ENCODE measurements at places on chromosomes 7 and 10. TPM values are rescaled to one million over a fixed set of nuclear protein-coding genes. Genes with fewer than 3 reads are reported as not detected.

The SPACDR gene
- polyA plus RNA-seq = 0.43 TPM

The NEUROG3 gene
- 0.81 TPM for polyA plus RNA-seq

The NUDT5 gene
- 35.9 TPM for polyA plus RNA-seq

The PSD gene
- polyA plus RNA-seq = 1.4 TPM

The IL15RA gene
- polyA plus RNA-seq = 15.9 TPM

The GHRHR gene
- polyA plus RNA-seq = not detected

The CALCR gene
- polyA plus RNA-seq = not detected

DNA sequence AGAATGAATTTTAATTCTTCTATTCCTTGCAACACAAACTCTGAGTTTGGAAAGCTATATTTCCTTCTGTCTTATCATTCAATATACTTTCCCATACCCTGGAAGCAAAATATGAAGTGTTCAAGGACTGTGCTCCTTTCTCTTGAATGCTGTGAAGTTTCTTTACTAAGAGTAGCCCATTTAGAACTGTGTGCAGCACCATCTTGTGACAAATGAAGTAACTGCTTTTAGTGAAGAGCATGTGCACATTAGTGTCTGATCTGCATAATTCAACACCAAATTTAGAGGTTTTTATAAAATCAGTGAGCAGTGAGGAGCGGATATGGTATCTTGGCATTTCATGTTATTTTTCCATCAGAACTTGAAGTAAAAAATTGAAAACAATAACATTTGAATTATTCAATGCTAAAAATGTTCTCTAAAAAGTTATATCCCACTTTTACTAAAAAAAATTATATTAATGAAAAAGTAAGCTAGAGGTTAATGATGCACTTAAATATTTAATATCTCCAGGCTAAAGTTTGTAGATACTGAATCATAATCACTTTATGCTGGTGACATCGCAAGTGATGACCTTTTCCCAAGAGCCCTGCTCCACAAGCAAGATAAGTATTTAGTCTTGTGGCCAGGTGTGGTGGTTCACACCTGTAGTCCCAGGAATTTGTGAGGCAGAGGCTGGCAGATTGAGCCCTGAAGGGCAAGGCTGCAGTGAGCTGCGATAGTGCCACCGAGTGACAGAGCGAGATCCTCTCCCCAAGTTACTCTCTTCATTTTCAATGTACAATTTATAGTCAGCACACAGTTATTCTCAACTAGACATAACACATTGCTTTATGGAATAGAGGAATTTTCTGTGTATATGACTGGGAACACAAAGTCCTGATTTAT is 108.8 kb upstream of the PCLO start:
- peak; percentile 35 for DNase-seq

GRCh38 chr10:34954142-34954541 is 136.0 kb downstream of the CUL2 start:
- DNase-seq = peak; percentile 43

DNA sequence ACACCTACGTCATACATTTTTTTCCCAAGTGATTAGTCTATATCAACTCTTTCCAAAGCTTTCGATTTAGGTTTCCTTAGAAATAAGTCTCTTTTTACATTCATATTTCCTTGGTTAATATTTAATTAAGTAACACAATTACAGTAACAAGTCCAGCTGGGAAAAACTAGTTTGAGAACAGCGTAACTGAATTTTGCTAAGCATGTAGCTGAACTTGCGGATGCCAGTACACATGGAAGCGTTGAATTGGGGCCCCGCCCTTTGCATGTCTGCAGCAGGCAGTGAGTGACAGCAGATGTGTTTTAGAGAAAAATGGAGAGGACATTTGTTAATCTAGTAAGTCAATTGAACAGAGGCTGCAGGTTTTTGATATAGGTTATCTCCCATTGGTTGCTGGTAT is 72.5 kb downstream of the TAF3 start:
- DNase-seq = peak; percentile 42

- DNase-seq = no peak
These were observed 723.6 kb downstream of the INHBA start for GRCh38 chr7:40979296-40979695.

DNA sequence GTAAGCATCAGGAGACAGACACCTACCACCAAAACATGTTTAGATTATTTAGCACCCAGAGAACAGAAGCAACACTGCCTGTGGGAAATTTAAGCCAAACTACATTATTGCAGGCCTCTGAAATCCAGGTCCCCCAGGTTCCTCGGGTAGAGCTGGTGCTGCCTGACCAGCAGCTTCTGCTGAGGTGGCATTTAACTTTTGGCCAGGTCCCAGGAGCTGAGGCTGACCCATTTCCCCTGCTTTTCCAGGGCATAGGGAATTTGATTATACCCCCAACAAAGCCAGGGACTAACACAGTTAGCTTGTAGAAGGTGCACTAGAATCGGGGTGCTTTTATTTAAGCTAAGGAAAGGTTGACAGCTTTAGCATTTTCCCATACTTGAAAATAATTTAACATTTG is 4.7 kb downstream of the LRRC4 start:
- DNase-seq = no peak

- DNase-seq = peak; percentile 45
These were observed 137.5 kb upstream of the RHEB start for GRCh38 chr7:151657173-151657572.

- DNase-seq = no peak
These were observed 191.9 kb downstream of the MAD1L1 start for GRCh38 chr7:2040893-2041270.

GRCh38 chr7:128307061-128307460 is 36.6 kb downstream of the RBM28 start:
- no peak for DNase-seq

GRCh38 chr7:130902755-130903357 is 168.8 kb upstream of the KLF14 start:
- DNase-seq = no peak

DNA sequence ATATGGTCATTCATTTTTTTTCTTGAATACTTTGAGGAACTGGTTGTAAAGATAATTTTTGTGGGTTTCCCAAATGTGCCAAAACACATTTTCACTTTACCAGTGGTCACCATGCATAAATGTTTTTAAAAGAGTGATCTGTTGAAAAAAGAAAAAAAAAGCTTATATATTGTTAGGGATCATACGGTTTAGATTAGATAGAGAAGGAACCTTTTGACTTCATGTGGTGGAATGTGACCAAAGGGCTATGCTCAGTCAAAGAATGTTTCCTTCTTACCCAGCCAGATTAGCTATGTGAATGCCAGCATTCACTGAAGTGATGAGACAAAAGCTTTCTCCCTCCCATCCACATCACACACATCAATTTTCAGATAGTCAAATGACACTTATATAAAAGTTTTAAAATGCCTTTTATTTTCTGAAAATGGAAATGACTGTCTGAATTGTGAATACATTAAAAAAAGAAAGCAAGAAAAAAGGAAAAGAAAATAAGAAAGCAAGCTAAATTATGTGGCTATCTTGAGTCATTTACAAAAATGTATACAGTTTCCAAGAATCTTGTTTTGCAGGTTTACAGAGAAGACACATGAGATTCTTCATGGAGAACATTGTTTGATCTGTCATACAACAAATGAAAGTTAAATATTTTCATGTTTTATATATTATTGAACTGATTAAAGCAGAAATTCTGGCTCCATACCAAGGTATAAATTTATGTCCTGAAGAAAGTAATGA is 8.6 kb upstream of the CPED1 start:
- no peak for DNase-seq

DNA sequence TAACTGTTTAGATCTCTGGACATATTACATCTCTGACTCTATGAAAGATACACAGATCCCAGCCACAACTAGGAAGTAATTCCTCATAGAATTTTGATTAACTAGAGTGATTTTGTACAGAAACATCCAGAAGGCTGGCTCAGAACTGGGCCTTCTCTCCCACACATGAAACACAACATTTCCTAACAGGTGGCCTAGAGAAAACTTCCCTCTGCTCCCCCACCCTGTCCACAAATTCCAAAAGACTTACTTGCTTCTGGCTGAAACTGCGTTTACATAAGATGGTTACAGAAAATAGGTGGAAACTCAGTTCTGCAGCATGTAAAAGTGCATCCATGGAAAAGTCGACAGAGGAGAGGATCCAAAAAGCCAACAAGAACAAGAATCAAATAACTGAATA is 132.9 kb downstream of the FZD1 start:
- no peak for DNase-seq

DNA sequence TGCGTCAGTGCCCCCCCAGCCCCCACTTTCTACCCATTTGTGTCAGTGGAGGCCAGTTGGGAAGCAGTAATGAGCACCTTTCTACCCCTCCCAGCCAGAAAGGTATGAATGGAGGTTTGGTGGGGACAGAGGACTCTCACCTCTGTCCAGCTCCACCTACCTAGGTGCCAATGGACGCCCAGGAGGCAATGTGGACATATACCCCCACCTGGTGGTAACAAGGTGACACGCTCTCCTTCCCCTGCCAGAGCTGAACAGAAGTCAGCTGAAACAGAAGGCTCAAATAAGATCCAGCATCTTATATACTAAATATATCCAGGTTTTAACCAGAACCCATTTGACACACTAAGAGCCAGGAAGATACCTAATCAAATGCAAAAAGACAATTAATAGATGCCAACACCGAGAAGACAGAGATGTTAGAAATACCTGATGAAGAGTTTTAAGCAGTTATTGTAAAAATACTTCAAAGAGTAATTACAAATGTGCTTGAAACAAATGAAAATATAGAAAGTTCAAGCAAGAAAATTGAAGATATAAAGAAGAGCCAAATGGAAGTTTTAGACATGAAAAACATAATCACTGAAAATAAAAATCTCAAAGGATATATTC is 18.4 kb upstream of the SORCS3 start:
- peak; percentile 7 for DNase-seq

GRCh38 chr7:34761206-34761605 is 103.2 kb downstream of the NPSR1 start:
- DNase-seq = no peak

- DNase-seq = no peak
These were observed 50.5 kb upstream of the HBP1 start for GRCh38 chr7:107118109-107118900.

DNA sequence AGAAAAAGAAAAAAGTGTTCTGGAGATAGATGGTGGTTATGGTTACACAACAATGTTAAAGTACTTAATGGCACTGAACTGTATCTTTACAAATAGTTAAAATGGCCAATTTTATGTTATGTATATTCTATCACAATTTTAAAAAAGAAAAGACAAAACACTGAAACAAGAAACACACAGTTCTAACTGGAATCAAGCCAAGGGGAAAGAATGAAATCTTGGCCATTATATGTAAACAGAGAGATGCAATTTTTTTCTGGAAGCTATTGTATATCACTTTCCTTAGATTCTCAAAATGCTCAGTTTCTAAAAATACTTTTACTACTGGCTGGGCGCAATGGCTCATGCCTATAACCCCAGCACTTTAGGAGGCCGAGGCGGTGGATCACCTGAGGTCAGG is 4.1 kb downstream of the COA1 start:
- DNase-seq = no peak

DNA sequence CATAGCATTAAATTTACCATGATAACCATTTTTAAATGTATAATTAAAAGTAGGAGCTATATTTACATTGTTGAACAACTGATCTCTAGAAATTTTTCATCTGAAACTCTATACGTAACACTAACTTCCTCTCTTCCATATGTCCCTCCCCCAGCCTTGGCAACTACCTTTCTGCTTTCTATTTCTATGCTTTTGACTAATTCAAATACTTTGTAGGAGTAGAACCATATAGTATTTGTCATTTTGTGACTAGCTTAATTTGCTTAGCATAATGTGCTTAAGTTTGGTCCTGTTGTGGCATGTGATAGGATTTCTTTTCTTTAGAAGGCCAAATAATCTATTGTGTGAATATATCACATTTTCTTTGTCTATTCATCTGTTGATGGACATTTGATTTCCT is 225.3 kb upstream of the POT1 start:
- DNase-seq = no peak
